Neural crest cell (in vitro differentiated cells): ENCODE measurements at places on chromosomes 4 and X.

DNA sequence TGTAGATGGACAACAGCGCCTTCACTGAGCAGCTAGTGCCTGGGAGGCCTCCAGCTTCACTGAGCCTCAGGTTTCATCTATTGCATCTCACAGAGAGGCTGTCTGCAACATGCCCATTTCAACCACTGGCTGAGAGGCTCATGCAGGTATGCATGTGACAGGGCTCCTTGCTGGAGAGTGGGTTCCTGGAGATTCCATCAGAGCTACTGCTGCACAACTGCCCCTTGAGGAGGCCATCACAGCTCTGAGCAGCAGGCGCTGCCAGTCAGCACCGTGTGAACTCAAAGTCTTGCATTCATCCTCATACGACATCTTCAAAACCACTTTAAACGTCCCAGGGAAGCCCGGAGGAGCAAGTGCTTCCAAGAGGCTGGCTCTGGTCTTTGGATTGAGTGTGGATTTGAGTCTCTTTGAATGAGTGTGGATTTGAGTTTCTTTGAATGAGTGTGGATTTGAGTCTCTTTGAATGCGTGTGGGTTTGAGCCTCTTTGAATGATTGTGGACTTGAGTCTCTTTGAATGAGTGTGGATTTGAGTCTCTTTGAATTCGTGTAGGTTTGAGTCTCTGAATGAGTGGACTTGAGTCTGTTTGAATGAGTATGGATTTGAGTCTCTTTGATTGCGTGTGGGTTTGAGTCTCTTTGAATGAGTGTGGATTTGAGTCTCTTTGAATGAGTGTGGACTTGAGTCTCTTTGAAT lies 8.7 kb downstream of the P2RY8 start:
- no peaks in the 10 kb centered on the region for H3K27me3 ChIP-seq
- no peaks in the 10 kb centered on the region for H3K36me3 ChIP-seq
- DNase-seq: no peak
- no peak overlapping the region for H3K27ac ChIP-seq

DNA sequence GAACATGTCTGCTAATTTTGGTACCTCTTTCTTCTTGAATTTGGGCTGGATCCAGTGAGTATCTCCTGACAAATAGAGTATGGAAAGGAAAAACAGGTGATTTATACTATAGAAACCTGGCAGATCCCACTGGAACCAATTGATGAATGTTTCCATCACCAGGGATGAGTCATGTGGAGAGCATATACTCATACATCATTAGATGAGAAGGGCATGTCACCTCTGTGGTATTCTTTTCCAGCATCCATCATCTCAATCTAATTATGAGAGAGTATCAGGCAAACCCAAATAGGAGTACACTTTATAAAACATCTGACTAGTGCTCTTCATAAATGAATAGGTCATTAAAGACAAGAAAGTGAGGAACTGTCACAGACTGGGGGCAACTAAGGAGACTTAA lies 90.7 kb downstream of the CLDN22 start:
- no peaks in the 10 kb centered on the region for H3K36me3 ChIP-seq
- H3K27me3 ChIP-seq: no peaks in the 10 kb centered on the region
- H3K4me1 ChIP-seq: no peaks in the 10 kb centered on the region
- no peak for DNase-seq

DNA sequence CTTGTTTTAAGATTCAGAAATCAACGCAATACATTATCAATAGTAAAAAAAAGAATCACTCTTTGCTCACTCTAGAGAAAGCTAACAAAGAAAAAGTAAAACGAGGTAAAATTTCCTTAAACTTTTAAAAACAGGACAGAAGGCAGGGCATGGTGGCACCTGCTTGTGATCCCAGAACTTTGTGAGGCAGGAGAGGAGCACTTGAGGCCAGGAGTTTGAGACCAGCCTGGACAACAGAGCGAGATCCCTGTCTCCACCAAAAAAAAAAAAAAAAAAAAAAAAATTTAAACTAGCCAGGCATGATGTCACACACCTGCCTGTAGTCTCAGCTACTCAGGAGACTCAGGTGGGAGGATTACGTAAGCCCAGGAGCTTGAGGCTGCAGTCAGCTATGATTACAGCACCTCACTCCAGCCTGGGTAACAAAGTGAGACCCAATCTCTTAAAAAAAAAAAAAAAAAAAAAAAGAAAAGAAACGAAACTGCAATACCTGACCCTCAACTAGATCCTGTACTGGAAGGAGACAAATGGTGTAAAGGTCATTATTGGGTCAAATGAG lies 3.5 kb downstream of the CCNI start:
- DNase-seq: no peak
- H3K36me3 ChIP-seq: peaks cover 2% of the 10 kb centered on the region
- H3K27ac ChIP-seq: no peak overlapping the region
- peaks cover 35% of the 10 kb centered on the region for H3K4me1 ChIP-seq
- peak overlapping the region; percentile 49 for H3K4me3 ChIP-seq

GRCh38 chrX:13009844-13010243 lies 34.6 kb downstream of the FAM9C start:
- H3K36me3 ChIP-seq: no peaks in the 10 kb centered on the region
- H3K4me3 ChIP-seq: no peak overlapping the region
- DNase-seq: no peak
- H3K27me3 ChIP-seq: no peaks in the 10 kb centered on the region
- H3K4me1 ChIP-seq: peaks cover 26% of the 10 kb centered on the region
